Suppressor macrophage treated with lipopolysaccharide for 4 hours (primary cell): ENCODE measurements at places on chromosomes 13 and 19.
A peak's percentile ranks its signal among the peaks of the same experiment; 100 is the strongest.

GRCh38 chr19:42571116-42571515 lies 23.6 kb downstream of the CEACAM8 start:
- peak; percentile 34 for DNase-seq

DNA sequence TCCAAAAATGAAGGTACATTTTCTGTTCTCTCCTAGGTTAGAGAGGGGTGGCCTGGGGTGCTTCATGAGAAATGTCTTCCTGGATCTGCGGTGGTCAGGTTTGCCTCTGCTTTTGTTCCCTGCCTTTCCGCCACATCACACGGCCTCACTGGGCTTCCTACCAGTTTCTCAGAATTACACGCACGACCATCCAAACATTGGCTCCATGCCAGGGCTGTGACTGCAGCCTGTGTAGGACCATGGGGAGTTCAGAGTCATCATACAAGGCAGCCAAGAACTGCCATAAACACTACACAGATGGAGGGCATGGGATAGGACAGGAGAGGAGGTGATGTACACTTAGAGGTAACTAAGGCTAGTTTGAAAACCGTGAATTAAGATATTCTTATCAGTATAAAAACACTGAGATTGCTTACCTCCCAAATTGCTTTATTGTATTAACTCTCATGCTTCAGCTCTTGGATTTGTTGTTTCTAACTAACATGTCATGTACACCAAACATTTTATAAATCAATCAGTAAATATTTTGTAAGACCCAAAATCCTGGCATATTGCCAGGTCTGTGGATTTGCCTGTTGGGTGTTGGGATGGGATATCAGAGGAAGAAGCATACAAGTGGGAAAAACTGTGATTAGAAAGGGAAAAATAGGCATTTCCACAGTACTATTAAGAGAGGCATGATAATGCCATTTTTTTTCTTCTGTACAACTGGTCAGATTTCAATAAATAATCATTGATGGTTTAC lies 45.2 kb downstream of the CDADC1 start:
- no peak for DNase-seq

DNA sequence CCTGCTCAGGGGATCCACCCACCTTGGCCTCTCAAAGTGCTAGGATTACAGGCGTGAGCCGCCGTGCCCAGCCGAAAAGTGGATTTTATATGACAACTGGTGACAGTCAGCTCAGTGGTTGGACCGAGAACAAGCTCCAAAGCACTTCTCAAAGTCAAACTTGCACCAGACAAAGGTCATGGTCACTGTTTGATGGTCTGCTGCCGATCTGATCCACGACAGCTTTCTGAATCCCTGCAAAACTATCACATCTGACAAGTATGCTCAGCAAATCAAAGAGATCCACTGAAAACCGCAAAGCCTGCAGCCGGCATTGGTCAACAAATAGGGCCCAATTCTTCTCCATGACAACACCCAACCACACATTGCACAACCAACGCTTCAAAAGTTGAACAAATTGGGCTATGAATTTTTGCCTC lies 21.6 kb upstream of the NAA16 start:
- peak; percentile 5 for DNase-seq

- no peak for DNase-seq
Observed at GRCh38 chr13:19605161-19605955, 28.1 kb upstream of the MPHOSPH8 start.

- no peak for DNase-seq
Observed at GRCh38 chr13:78679329-78679728, 20.4 kb upstream of the OBI1 start.

DNA sequence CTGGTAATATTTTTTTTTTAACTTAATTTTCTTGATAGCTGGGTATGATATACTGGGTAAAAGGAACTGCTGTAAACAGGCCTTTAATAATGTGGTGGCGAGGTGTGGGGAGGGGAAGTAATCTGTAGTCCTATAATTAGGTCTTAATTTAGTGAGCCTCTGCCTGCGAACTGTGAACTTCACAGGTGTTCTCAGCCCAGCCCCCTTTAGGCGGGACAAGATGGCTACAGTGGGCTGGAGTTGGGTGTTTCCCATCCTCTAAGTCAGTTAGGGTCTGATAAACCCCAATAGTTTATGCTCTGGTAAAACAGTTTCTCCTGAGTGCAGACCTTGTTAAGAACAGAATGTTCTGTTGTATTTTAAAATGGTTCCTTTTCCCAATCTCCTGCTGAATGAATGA lies 97.6 kb upstream of the SERP2 start:
- DNase-seq = no peak

DNA sequence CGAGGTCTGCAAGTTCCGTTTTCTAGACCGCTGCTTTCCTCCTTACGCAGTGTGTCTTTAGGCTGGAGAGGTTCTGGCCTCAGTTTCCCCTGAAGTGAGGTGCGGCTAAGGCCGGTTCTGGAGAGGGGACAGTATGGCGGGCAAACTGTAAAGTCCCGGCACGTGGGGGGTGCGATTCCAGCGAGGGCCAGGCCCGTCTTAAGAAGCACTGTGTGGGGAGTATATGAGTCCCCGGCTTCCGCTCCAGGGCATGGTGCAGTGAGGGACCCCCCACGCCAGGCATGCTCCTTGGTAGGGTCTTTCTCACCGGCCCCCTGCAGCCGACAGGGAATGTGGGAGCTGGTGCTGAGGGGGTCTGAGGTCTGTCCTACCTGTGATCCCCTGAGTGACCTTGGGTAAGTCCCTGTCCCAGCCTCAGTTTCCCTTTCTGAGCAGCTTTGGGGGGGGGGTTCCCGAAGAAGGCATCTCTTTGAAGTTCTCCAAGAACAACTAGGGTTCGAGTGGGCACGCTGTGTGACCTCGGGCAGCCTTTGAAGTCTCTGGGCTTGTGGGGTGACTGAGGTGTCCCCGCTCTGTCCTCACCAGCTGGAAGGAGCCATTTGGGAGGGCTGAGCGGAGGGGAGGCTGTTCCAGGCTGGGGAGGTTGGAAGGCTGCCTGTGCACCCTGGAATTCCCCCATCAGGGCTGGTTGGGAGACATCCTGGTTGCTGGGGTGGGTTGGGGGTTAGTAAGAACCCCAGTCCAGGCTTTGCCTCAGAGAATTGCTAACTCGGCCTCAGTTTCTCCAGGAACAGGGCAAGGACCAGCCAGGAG lies 1.5 kb downstream of the NFIC start:
- peak; percentile 18 for DNase-seq

GRCh38 chr19:5186293-5187050 lies 154.1 kb downstream of the PTPRS start:
- no peak for DNase-seq

GRCh38 chr19:13025819-13026456 lies 30.7 kb downstream of the NFIX start:
- DNase-seq = no peak

GRCh38 chr13:23610966-23611491 lies 40.8 kb downstream of the TNFRSF19 start:
- peak; percentile 14 for DNase-seq

DNA sequence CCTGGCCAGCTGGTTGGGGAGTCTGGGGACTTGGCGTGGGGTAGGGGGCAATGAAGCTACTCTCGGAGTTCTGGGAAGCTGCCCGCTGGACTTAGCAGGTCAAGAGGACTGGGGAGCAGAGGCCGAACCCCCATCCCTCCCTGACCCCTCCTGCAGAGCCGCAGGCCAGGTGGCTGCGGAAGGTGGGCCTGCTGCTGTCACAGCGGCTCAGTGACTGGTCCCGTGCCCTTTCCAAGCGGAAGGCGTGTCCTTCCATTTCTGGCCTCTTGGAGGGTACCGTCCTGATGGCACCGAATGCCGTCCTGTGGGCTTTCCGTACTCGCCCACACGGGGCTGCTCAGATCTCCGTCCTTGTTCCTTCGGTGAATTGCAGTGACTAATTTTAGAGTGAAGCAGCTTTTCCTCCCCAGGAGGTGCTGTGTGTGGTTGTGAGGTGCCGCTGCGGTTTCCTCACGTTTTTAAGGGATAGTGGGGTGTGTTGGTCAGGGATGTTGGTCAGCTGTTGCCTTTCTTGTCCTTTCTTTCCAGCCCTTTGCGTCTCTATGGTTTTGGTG lies 20.8 kb downstream of the DOT1L start:
- DNase-seq = no peak

- no peak for DNase-seq
Observed at GRCh38 chr19:17245535-17245984, at the start of gene NR2F6. NR2F6 (minus strand) TSS chr19:17245919; CDS start chr19:17245220, 699 bp downstream.

- peak; percentile 45 for DNase-seq
Observed at GRCh38 chr19:57812226-57812625, 2.5 kb downstream of the ZNF552 start.

- no peak for DNase-seq
Observed at GRCh38 chr13:110280231-110280813, 26.6 kb downstream of the COL4A1 start.

- no peak for DNase-seq
Observed at GRCh38 chr13:105929505-105929904, 606.0 kb downstream of the EFNB2 start.

- no peak for DNase-seq
Observed at GRCh38 chr13:47661076-47661475, 340.0 kb downstream of the SUCLA2 start.

- DNase-seq = no peak
Observed at GRCh38 chr13:91167706-91168385, 179.6 kb upstream of the MIR17HG start.

GRCh38 chr13:102347490-102347889 lies 54.4 kb downstream of the FGF14 start:
- DNase-seq = no peak

- no peak for DNase-seq
Observed at GRCh38 chr13:60090574-60090973, 73.2 kb downstream of the DIAPH3 start.

GRCh38 chr19:32570081-32570785 lies 10.8 kb upstream of the PDCD5 start:
- DNase-seq = peak; percentile 50

- peak; percentile 59 for DNase-seq
Observed at GRCh38 chr13:31236211-31236786, 36.5 kb downstream of the B3GLCT start.

- DNase-seq = no peak
Observed at GRCh38 chr19:13958043-13958442, 5.7 kb downstream of the DCAF15 start.

GRCh38 chr13:64684685-64685431 lies 2545.3 kb downstream of the PCDH9 start:
- DNase-seq = no peak

GRCh38 chr19:53546758-53547513 lies 9.0 kb downstream of the ZNF331 start:
- no peak for DNase-seq

GRCh38 chr19:55391702-55392615 lies 6.2 kb downstream of the RPL28 start:
- DNase-seq = no peak

DNA sequence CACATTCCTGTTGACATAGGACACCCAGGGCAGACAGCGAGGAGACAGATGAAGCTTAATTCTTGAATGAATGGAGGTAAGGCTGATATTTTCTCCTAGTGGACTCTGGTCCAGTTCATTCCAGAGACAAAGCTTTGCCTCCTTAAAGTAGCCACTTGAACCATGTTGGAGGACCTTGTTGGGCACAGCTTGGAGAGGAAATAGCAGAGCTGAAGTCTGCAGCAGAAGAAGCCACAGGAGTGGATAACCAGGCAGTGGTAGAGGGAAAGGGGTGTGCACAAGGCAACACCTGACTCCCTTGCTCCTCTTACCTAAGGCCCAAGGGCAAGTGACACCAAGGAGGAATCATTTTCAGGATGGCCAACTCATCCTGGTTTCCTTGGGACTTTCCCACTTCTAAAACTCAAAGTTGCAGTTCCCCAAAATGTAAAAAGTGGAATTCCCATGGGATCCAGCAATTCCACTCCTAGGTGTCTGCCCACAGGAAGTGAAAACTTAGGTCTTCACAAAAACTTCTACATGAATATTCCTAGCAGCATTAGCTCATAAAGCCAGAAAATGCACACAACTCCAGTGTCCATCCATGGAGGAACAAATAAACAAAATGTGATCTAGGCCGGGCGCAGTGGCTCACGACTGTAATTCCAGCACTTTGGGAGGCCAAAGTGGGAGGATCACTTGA lies 6.6 kb upstream of the RFX2 start:
- peak; percentile 19 for DNase-seq

GRCh38 chr19:5110546-5110945 lies 141.6 kb downstream of the KDM4B start:
- no peak for DNase-seq

- DNase-seq = peak; percentile 70
Observed at GRCh38 chr19:54114340-54115108, 933 bp downstream of the TFPT start.

DNA sequence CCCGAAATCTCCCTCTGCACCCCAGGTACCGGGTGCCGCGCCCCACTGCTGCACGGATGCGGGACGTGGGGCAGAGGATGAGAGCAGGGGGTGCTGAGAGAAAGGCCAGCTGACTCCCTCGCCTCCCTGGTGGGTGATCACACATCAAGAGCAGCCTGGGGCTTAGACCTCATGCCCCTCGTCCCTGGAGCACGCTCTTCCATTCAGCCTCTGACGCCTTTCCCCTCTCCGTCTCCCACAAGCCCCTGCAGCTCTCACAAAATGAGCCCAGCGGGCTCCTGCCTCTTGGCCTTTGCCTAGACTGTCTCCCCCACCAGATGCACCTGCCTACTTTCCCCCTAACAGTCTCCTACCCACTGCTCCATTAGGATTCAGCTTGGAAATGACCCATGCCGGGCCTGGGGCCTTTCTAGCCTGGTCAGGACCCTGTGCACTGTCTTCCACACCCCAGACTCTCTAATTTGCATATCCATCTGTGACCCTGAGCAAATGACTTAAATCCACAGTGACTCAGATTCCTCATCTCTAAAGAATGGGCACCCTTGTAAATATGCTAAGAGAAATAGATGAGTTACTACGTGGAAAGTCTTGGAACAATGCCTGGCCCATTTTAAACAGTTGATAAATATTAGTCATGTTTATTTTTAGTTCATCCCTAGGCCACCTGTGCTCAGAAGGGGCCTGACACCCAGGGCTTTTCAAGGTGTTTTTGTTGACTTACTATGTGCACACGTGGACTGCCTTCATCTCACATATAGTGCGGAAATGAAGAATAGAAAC lies 582 bp upstream of the PTPRH start:
- DNase-seq = no peak

DNA sequence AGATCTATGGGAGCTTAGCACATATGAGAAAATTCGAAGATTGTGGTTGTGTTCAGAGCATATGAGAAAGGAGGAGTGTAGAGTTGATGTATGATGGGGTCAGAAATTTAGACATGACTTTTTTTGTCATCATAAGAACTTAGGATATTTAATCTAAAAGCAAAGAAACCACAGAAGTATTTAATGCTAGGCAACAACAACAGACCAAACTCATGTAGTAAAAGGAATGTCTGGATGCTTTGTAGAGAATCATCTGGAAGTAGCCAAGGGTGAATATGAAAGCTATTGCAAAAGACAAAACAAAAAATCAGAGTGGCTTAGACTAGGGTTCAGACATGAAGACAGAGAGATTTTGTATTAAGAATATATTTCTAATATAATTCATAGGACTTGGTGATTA lies 190.3 kb downstream of the SLITRK1 start:
- no peak for DNase-seq

GRCh38 chr13:47226516-47226915 lies 329.7 kb upstream of the HTR2A start:
- DNase-seq = no peak

- DNase-seq = no peak
Observed at GRCh38 chr13:49314344-49314882, 66.7 kb downstream of the CDADC1 start.
